ENCODE measurements at places on chromosomes 2 and 18.

DNA sequence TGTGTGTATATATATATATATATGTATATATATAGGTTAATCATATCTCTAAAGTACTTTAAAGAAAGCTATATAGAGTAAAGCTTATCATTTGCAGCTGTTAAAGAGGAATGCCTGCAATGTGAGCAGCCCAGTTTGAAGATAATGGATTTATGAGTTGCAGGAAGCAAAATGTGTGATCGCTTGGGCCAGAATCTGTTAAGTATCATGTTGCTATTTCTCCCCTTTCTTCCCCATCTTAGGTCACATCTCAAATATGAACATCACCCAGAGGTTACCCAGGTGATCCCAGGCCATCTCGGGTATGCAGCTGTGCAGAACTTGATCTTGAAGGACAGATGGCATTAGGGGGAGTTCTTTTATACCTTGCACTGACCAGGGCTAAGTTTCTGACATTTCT lies 316.5 kb downstream of the MTX2 start:
- DNase-seq = no peak

GRCh38 chr2:95049961-95050360 lies 24.5 kb downstream of the MAL start:
- no peak for DNase-seq

- DNase-seq = no peak
These were observed 116.1 kb downstream of the RNF144A start for GRCh38 chr2:7033136-7033960.

GRCh38 chr2:46835520-46835919 lies 80.1 kb downstream of the MCFD2 start:
- DNase-seq = no peak

- peak; percentile 61 for DNase-seq
These were observed 42.6 kb upstream of the EDAR start for GRCh38 chr2:109031476-109032228.

DNA sequence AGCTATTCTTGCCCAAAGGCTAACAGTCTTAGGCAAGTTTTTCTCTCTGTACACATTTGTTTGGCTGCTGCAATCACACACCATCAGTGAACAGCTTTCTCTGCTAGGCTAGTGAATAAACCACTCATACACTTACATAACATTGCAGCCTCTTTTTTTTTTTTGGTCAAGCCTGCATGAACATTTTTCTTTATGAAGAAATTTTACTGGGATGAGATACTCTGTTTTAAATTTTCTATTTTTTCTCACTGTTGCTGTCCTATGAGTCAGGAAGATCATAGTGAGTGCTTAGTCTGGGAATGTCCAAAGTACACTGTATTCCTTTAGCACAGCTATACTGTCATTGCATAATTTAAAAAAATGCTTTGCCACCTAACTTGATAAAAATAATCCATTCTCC lies 58.5 kb downstream of the ROCK1 start:
- no peak for DNase-seq

- DNase-seq = no peak
These were observed 112.5 kb upstream of the GPC1 start for GRCh38 chr2:240322991-240323390.

- no peak for DNase-seq
These were observed 49.3 kb downstream of the CACNB4 start for GRCh38 chr2:152049541-152049940.

- DNase-seq = no peak
These were observed 15.3 kb upstream of the CREB1 start for GRCh38 chr2:207514451-207514850.

DNA sequence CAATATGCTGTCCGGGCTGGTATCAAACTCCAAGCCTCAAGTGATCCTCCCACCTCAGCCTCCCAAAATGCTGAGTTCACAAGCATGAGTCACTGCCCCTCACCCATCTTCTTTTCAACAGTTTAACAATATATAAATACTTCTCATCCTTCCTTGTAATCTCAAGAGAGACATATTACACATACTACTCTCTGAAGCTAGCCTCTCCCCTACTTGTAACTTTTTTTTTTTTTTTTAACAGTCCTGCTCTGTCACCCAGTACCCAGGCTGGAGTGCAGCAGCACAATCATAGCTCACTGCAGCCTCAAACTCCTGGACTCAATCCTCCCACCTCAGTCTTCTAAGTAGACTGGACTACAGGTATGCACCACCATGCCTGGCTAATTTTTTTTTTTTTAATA lies 5.7 kb downstream of the GFPT1 start:
- no peak for DNase-seq

DNA sequence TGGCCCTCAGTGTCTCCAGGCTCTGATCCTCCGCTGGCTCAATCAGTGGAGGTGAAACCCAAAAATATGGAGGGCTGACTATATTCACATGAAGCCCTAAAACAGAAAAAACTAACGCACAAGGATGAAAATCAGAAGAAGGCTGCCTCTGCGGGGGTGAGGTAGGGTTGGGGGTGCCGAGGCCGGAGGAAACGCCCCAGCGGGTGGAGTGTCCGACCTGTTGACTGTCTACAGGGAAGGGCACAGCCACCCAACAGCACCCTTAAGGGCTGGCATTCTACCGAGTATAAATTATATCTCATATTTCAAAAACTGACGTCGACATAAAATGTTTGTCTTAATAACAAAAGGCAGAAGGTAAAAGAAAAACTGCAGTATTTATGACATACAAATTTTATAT lies 223.5 kb downstream of the HDAC4 start:
- no peak for DNase-seq

DNA sequence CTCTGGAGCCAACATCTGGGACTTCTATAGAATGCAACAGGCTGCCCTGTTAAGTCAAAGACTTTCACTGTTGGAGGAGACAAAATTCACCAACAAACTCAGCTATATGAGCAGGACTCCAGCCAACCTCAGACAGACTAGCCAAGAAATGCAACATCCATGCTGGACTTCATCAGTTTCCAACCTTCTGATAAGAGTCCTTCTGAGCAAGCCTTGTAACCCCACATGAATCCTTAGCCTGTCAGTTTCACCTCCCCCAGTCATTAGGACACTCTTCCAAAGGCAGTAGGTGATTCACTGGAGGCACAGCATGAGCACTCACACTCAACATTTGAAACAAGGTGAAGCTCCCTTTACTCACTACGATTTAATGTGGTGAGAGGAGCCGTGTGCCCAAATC lies 5.8 kb downstream of the TBC1D8 start:
- no peak for DNase-seq

GRCh38 chr2:234289834-234290590 lies 206.9 kb downstream of the ARL4C start:
- DNase-seq = no peak

DNA sequence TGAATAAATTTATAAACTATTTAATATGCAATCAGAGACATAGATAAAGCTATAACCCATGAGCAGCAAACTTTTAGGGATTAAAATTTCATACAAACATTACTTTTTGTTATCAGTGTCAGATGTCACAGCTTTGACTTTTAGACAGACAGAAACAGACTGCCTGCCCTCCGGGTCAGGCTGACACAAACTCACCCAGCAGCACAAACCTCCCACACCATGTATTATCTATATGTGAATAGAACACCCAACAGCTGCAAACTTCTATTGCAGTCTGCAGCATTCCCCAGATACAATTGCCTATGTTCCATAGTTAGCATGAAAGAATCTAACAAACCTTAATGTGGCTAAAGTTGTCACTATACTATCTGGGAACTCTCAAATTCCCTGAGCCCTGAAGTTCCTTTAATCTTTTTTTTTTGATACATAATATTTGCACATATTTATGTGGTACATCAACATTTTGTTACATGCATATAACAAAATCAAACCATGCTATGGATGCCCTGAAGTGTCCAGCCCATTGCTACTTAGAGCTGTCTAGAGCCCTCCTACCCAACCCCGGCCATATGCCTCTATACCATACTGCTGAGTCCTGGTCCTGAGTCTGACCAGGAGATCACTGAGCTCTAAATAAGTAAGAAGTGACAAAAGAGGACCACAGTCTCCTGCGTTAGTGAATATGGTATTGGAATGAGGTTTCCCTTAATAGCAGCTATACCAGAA lies 214.4 kb downstream of the ZNF385B start:
- no peak for DNase-seq

DNA sequence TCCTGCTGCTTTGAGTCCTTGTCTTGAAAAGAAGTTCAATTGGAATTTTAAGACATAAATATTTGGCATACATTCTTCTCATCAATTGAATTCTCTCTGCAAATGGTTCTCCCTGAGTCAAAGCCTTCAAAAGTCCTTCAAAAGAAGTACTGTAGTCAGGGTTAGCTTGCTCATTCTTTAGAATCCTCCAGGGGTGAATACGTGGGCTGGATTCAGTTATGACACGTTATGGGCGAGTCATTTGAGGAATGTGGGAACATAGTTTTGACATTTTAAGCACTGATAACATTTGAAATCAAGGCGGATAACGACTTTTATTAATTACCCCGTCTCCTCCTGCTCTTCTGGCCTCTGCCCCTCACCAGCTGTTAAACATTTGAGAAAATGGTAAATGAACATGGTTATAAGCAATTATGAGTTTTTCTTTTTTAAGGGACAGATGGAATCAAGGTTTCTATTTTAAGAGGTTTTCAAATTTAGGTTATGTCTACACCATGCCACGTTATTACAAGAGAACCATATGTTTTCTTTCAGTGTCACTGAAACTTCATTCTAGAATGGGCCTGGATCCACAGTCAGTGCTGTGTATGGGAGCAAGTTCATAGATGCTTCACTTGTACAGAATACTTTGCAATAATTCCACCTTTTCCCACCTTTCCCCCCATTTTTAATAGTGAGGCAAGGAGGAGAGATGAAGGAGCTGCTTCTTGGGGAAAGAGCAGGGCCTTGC lies 273.1 kb downstream of the TSN start:
- DNase-seq = no peak

- no peak for DNase-seq
These were observed 172.9 kb downstream of the SLC8A1 start for GRCh38 chr2:40279001-40279400.

DNA sequence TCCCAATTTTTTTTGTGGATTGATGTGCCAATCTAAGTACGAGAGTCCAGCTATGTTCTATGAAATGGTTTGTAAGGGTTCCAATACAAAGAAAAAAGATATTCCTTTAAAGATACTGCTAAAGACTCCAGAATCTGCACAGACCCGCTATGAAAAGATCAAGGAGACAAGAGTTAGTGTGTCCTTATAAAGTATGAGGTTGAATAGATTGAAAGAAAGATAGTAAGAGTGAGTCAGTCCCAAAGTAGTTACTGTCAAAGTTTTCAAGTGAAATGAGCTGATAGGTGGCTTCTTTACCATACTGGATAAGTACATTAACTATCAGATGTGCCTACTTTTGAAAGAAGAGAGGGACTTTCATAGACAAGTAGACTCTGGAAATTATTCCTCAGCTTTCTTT lies 17.9 kb upstream of the EHBP1 start:
- no peak for DNase-seq

DNA sequence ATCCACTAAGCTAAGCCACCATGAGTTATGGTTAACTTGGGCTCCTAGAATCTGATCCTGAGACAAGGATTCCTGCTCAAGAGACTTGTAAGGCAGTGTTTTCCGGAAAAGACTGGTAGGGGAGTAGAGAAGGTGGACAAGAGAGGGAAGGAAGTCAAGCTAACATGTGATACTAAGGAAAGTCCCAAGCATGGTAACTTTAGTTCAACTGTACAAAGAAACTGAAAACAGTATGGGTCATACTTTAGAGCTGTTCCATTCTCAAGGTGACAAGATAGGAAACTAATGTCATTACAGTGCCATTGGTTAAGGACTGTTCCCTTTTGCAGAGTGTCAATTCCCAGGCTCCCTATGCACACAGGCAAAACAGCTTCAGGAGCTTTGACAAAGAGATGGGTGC lies 5.8 kb downstream of the MYO5B start:
- DNase-seq = no peak

- no peak for DNase-seq
These were observed 39.9 kb upstream of the CDC42EP3 start for GRCh38 chr2:37711308-37711731.

GRCh38 chr2:39593439-39594393 lies 72.0 kb upstream of the TMEM178A start:
- no peak for DNase-seq

GRCh38 chr2:137670111-137670510 lies 294.2 kb upstream of the HNMT start:
- no peak for DNase-seq

GRCh38 chr2:63692002-63692606 lies 103.3 kb downstream of the MDH1 start:
- no peak for DNase-seq

DNA sequence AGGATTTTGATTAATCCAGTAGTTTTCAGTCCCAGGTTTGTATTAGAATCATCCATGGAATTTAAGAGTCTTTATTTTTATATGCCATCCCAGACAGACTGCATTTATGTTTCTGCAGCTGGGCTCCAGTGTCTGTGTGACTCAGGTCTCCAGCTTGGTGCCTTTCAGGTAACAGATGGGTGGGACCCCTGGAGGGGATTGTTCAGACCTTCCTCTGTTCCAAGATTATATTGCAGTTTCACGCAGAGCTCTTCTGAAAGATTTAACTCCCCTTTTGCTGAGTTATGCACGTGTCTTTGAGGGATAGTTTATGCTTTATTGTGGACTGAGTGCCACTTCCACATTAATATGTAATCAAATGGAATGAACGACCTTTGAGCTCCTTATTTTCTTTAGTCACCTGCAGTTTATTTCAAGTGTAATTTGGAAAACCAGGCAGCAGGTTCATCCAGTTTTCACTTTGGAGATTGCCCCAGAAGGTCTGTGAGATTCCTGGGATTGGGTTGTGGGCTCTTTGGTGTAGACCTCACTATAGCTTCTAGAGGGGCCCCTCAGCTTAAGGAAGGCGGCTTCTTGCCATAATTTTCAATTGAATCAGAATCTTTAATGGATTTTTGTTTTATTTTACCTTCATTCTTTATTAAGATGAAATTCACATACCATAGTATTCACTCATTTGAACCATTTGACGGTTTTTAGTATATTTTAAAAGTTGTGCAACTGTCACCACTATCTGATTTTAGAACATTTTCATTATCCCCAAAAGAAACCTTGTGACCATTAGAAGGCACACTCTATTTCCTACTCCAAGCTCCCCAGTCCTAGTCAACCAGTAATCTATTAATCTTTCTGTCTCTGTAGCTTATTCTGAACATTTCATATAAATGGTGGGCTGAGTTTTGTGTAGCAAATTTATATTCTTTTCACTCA lies 135.0 kb downstream of the WDSUB1 start:
- DNase-seq = no peak

- no peak for DNase-seq
These were observed 255.3 kb upstream of the FBXO11 start for GRCh38 chr2:48161628-48162027.

DNA sequence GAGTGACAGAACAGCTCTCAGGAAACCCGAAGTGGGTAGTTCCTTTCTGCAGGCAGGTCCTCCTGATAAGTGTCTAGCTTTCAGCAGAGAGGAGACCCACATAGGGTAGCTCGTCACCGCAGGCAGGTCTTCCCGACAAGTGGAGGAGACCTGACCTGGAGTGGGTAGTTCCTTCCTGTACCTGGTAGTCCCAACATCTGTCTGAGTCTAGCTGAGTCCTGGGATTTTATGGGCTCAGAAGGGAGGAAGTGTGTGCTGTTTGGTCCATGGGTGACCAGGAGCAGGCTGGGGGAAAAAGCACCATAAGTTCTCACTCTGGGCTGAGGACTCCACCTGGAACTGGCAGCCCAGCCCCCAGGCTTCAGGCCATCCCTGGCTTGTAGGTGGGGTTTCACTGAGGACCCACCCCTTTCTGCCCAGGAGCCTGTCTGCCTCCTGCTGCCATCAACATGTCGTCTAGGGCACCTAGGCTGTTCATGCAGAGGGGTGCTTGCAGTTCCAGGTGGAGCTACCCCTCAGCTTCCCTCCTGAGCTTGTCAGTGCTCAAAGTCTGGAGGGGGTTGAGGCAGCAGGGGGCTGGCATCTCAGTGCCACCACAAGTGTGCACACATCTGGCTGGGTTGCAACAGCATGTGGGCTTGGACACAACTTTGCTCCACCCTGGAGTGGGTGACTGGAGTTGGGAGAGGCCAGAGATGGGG lies 9.4 kb downstream of the DYSF start:
- DNase-seq = no peak

All from stimulated activated CD4-positive, alpha-beta T cell treated with anti-CD3 and anti-CD28 coated beads, TNF-alpha, amount 100 ng/mL, for 24 hours (primary cell).